Activated effector memory CD4-positive, alpha-beta T cell treated with Interleukin-2 at 50 U/mL for 16 hours (primary cell): ENCODE measurements at places on chromosomes 5 and 9.

- DNase-seq, result no peak
Observed at GRCh38 chr9:33787839-33788238, 7.5 kb upstream of the PRSS3 start.

DNA sequence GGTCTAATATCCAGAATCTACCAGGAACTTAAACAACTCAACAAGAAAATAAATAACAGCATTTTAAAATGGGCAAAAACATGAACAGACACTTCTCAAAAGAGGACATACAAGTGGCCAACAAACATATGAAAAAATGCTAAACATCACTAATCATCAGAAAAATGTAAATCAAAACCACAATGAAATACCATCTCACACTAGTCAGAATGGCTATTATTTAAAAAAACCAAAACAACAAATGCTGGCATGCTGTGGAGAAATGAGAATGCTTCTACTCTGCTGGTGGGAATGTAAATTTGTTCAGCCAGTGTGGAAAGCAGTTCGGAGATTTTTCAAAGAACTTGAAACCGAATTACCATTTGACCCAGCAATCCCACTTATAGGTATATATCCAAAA, 63.1 kb downstream of the ADAMTS6 start:
- no peak for DNase-seq

GRCh38 chr5:93676704-93677103, 64.7 kb downstream of the POU5F2 start:
- DNase-seq, result no peak

- no peak for DNase-seq
Observed at GRCh38 chr5:28707706-28708105, 1669.3 kb upstream of the CDH9 start.

DNA sequence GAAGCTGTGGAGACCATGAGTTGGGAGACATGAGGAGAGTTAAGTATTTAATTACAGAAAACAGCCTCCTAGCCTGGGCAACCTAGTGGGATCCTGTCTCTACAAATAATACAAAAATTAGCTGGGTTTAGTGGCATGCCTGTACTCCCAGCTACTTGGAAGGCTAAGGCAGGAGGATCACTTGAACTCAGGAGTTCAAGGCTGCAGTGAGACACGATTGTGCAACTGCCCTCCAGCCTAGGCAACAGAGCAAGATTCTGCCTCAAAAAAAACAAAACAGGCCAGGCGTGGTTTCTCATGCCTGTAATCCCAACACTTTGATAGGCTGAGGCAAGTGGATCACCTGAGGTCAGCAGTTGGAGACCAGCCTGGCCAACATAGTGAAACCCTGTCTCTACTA, 52.6 kb downstream of the AQP7 start:
- DNase-seq, result no peak

DNA sequence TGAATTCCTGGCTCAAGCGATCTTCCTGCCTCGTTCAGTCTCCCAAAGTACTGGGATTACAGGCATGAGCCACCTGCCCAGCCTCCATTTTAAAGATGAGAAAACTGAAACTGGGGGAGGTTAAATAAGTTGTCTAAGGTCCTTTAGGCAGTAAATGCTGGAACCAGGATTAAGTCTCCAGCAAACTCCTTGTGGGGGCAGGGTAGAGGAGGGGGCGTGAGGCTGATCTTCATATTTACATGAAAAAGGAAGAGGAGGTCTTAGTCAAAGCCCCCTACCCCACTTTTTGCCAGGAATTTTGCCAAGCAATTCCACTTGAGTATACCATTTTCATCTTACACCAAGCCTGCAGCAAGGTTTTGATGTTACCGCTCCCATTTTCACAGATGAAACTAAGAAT, 76.6 kb upstream of the NR4A3 start:
- DNase-seq, result no peak

GRCh38 chr5:8689773-8690172, 820.8 kb downstream of the MTRR start:
- no peak for DNase-seq

GRCh38 chr9:121321016-121321503, 49.0 kb downstream of the STOM start:
- DNase-seq, result no peak

- no peak for DNase-seq
Observed at GRCh38 chr5:103849934-103850333, 287.3 kb upstream of the NUDT12 start.

DNA sequence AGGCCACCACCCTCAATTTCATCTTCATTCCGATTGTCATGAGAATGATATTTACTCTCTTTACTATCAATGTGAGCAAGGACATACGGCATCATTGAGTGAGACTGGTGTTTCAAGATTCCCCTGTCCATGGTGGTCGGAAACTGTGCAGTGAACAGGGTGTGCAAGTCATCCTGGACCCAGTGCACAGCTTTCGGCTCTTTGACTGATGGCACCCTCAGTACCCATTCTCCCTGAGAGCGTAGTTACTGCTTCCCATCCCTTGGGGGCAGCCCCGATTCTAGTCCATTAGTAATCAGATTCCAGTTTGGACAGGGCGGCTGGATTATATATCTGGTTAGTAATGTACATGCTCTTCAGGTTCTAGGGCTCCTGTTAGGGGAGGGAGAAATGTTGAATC, 61.7 kb upstream of the SUB1 start:
- DNase-seq, result no peak

DNA sequence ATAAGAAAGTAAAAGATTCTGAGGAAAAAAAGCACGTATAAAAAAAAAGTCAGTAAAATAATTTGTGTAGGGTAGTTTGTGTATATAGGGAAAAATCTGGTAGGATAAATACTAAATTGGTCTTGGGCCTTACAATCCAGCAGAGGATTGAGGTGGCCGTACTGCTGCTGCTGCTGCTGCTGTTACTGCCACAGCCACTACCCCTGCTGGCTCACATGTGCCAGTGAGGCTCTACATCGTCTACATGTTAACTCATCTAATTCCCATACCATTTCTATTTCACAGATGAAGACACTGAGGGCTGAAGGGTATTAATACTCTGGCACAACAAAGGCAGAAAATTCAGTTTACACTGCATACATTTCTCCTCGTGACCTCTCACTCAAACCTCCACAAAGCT, 928.5 kb downstream of the TLE4 start:
- no peak for DNase-seq

DNA sequence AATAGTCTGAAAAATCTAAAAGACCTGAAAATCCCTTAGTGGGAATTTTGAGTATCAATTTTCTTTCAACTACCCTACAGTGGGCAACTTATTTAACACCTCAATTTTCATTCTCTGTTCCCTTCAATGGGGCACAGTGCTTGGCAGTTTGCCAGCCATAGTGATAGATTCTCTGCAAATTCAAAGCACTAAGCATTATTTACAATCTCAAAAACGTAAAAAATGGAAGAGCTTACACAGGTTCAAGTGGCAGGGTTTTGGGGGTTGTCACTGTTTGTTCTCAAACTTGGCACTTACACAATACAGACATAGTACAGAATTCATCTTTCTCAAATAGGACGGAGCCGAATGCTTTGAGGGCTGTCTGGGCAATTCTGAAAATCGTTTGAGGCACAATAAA, 515.0 kb downstream of the EFNA5 start:
- DNase-seq, result no peak

DNA sequence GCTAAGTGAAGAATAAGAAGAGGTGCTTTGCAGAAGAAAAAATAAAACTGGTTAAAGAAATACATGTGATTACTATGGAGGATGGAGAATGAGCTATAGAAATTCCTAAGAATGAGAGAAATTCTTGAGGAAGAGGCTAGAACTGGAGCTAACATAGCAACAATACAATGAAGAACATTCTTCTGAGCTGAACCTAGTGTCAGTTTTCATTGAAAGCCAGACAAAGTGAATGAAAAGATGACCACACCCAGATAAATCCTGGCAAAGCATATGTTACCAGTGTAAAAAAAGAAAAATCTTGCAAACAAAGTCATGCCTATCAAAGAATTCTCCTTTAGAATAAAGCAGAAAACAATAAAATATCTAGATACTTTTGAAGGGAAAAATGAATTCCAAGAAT, 39.6 kb downstream of the SGCD start:
- no peak for DNase-seq

DNA sequence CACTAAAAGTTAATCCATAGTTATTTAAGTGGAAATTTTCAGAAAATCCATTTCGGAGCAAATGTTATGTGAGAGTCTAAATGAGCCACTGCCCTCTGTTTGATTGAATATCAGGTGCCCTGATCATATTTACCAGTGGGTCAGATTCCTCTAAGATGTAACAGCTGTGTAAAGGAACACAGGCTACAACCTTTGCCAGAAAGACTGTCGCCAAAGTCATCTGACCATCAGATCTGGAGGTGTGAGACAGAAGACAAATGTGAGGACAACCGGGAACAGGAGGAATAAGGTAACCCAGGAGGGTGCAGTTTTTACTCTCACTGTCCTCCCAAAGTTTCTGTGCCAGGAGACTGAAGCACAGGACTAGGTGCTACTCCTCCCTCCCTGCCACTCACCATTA, 90.8 kb downstream of the CAAP1 start:
- DNase-seq, result no peak

DNA sequence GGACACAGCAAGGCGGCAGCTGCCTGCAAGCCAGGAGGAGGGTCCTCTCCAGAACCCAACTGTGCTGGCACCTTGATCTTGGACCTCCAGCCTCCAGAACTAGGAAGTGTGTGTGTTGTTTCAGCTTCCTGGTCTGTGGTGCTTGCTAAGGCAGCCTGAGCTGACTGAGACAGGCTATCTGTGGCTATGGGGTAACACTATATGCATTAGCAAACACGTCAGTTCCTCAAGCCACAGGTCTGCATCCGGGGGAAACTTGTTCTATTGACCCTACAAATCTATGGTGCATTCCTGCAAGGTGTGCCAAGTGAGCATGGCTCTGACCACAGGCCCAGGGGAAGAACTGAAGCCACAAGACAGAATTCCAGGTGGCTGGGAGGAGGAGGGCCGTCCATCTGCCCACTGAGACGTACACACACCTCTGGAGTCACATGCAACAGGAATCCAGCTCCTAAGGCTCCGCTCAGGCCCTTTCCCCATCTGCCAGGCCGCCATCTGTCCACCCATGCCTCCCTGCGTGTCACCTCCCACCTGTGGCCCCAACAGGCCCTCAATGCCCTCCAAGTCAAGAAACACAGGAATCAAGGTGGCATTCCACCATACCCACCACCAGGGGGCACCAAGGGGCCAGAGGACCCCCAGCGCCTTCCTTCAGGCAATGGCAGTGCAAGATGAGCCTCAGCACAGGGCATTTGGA, 174.9 kb downstream of the ROR2 start:
- peak; percentile 45 for DNase-seq

- DNase-seq, result no peak
Observed at GRCh38 chr5:64207978-64208377, 42.3 kb downstream of the RNF180 start.

GRCh38 chr5:132561601-132562000, 4.8 kb downstream of the RAD50 start:
- no peak for DNase-seq

GRCh38 chr5:594226-594860, 17.8 kb upstream of the CEP72 start:
- no peak for DNase-seq

GRCh38 chr9:120741701-120742100, 27.4 kb upstream of the MEGF9 start:
- DNase-seq, result no peak

DNA sequence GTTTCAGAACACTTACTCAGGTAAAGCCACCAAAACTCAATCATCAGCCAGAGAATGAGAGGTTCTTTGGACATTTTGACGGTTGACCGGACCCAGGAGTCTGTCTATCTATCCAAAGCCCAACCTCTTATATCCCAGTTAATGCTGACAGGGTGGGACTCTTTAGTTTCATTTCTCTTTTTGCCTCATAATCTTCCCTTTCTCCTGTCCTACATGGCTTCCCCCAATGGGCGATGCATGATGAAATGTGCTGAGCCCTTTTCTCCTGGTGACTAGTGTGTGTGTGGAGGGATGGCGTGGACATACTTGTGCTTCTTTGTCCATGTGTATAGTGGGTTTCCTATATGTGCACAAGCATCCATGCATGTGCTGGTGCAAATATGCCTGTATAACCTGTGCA, at the start of gene TIMD4:
Gene TIMD4 (minus strand): TSS at position 102 of the 400 bp plus-strand sequence. CDS start 28 bp downstream, at position 74.
- no peak for DNase-seq

GRCh38 chr5:116788851-116789403, 214.3 kb upstream of the SEMA6A start:
- no peak for DNase-seq

DNA sequence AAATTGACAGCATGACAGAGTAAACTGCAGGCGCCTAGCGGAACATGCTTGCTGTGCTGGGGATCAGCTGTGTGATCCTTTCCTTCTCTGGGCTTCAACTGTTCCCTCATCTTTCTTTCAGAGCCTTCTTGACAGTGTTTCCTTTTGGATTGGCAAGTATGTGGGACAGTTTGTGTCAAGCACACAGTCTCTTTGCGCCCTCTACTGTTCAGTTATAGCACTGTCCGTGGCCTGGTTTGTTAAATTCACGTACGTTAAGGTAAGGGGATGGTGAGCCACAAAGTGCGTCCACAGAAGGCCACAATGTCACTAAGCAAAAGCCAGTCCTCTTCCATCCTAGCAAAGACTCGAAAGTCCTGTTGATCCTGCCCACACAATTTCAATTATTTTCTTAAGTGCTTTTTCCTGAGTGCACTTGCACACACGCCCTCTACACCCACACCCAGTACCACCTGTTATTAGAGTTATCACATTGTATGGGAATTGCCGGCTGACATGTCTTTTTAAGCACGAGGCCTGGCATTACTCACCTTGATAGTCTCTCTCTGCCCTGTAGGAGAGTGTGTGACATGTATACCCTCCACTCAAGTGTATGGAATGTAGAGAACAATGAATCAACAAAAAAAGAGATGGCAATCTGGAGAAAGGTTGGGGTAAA, 22.5 kb upstream of the PTPN3 start:
- DNase-seq, result no peak

DNA sequence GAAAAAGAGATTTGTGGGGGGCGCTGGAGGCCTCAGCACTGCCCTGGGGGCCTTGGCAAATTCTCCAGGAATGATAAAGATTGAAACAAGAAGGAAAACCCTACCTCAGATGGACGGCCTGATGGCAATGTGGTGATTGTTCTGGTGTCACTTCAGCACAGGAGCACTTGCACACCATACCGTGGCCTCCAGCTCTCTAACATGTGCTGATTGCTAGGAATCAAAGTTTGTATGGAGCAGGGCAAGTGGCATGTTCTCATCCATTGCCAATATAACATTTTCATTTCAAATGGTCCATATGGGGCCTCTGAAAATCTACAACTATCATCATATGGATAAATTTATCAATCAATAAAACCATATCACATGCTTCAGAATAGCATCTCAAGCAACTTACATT, 253.0 kb downstream of the DEPDC1B start:
- no peak for DNase-seq

DNA sequence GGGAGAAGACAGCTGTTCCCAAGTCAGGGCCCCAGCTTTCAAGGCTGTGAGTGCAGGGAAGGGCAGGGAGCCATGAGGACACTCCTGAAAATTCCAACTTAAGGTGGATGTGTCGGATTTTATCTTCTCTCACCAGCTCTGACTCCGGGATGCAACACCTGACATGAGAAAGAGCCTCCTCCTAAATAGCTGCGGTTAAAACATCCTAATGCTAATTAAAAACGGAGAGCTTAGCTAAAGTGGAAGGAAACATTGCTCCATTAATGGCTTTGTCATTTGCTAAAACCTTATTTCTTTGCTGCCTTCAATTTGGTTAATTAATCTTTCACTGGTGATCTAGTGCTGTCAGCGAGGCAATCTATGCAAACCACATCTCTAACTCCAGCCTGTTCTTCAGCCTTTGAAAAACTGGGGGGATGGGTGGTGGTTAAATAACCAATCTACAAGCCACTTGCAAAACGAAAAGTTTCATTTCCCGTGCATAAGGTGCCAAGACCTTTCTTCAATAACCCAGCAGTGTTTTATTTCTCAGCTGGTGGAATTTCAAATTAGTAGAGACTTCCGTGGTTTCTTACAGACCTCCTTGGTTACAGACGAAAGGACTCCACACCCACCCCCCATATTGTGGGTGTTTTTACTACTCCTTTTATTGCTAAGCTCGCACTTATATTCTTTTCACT, 379.6 kb downstream of the MLLT3 start:
- no peak for DNase-seq
